RWPE2 (cell line): ENCODE measurements at places on chromosomes 6 and 20.

DNA sequence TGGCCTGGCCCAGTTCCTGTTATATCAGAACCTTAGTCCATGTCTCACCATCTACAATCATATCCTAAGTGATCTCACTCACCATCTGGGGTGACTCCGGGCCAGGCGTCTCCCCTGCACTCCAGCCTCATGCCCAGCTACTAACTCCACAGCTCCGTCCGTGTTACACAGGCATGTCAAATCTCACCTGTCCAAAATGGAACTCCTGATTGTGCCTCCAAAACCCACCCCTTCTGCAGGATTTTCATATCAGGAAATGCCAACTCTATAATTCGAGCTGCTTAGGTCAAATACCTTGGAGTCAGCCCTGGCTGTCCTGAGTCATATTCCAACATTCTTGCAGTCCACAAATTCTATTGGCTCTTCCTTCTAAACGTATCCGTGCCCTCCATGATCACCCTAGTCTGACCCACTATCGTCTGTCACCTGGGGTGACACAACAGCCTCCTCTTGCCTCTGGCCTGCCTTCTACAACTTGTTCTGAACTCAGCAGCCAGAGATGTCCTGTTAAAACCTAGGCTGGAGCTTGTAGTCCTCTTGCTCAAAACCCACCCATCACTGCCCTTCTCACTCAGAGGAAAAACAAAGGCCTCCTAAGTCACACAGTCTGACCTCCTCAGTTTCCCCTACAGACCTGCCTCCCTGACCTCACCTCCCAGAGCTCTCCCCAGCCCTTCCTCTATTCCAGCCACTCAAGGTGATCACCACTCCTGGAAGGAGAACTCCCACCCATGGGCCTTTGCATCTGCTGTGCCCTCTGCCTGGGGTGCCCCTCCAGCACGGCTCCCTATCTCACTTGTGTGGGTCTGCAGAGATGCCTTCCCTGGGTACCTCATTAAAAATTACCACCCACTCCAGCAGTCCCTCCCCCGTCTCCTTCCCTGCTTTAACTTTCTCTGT lies 85.3 kb upstream of the SIRPA start:
- H3K36me3 ChIP-seq = no peaks in the 10 kb centered on the region
- H3K27me3 ChIP-seq = no peaks in the 10 kb centered on the region
- H3K4me3 ChIP-seq = no peak overlapping the region
- H3K4me1 ChIP-seq = peaks cover 57% of the 10 kb centered on the region
- H3K27ac ChIP-seq = peak overlapping the region; percentile 98
- DNase-seq = no peak

- H3K27ac ChIP-seq = no peak overlapping the region
- DNase-seq = no peak
- H3K4me3 ChIP-seq = no peak overlapping the region
These were observed 159.9 kb upstream of the TOP1 start for GRCh38 chr20:40868551-40869217.

DNA sequence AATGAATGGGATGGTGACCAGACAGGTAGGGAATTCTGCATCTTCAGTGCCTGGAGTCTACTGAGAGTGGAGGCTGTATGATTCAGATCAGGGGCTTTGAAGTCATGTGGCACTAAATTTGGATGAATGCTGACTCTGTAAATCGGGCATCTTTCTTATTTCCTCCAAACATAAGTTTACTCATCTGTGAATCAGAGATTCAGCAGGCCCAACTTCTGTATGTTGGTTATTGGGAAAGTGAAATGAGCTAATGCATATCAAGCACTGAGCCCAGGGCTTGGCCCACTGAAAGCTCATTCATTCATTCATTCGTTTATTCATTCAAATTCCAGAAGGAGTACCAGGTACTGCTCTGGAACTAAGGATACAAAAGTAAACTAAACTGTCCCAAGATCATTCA lies 192.3 kb upstream of the RIN2 start:
- no peaks in the 10 kb centered on the region for H3K4me1 ChIP-seq
- DNase-seq = no peak
- H3K27ac ChIP-seq = no peak overlapping the region
- no peak overlapping the region for H3K4me3 ChIP-seq
- H3K36me3 ChIP-seq = no peaks in the 10 kb centered on the region

DNA sequence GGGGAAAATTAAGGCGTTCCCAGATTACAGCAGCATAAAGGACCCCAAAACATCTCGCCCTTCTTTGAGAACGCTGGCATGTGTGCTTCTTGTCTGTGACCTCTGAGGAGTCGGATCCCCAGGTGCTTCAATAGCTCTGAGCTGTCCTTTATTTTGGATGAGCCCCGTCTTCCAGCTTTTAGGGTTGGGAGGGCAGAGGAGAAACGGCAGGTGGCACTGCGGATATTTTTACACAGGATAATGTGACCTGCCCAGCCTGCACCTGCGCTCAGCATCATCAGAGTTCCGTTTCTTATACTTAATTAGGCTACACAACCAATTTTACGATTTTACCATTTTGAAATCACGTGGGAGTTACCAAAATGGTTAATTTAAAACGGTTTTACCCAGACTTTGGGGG lies 147.7 kb upstream of the RPS6KA2 start:
- no peaks in the 10 kb centered on the region for H3K36me3 ChIP-seq
- H3K4me3 ChIP-seq = no peak overlapping the region
- H3K27me3 ChIP-seq = no peaks in the 10 kb centered on the region
- DNase-seq = no peak
- no peaks in the 10 kb centered on the region for H3K4me1 ChIP-seq
- no peak overlapping the region for H3K27ac ChIP-seq

- peak overlapping the region; percentile 27 for H3K4me3 ChIP-seq
- H3K27ac ChIP-seq = no peak overlapping the region
- no peak for DNase-seq
These were observed 631 bp downstream of the PLCB1 start for GRCh38 chr20:8132484-8133309.

GRCh38 chr20:33306228-33306627 lies 23.2 kb downstream of the BPIFB1 start:
- no peaks in the 10 kb centered on the region for H3K4me1 ChIP-seq
- DNase-seq = no peak
- no peak overlapping the region for H3K27ac ChIP-seq
- H3K27me3 ChIP-seq = no peaks in the 10 kb centered on the region
- H3K4me3 ChIP-seq = no peak overlapping the region

- no peak overlapping the region for H3K4me3 ChIP-seq
- DNase-seq = no peak
- H3K4me1 ChIP-seq = no peaks in the 10 kb centered on the region
- H3K27ac ChIP-seq = no peak overlapping the region
- H3K27me3 ChIP-seq = no peaks in the 10 kb centered on the region
These were observed 39.2 kb upstream of the QKI start for GRCh38 chr6:163375361-163375760.

DNA sequence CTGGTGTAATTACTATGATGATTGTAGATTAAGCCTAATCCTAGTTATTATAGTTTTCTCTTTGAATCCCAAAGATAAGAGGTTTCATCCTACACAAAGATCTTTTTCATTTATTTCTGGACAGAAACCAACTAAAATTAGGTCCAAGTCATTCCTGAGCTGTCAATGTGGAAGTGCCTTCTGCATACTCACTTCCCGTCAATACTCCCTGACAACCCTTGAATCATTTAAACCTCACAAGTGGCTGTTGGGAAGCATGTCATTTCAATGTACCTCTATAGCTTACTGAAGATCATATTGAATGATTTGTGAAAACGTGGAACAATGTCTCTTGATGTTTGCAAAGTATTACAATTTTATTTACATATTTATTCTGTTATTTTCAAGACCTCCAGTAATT lies 274.1 kb downstream of the HACE1 start:
- no peaks in the 10 kb centered on the region for H3K4me1 ChIP-seq
- no peak overlapping the region for H3K4me3 ChIP-seq
- no peaks in the 10 kb centered on the region for H3K27me3 ChIP-seq
- no peak for DNase-seq

DNA sequence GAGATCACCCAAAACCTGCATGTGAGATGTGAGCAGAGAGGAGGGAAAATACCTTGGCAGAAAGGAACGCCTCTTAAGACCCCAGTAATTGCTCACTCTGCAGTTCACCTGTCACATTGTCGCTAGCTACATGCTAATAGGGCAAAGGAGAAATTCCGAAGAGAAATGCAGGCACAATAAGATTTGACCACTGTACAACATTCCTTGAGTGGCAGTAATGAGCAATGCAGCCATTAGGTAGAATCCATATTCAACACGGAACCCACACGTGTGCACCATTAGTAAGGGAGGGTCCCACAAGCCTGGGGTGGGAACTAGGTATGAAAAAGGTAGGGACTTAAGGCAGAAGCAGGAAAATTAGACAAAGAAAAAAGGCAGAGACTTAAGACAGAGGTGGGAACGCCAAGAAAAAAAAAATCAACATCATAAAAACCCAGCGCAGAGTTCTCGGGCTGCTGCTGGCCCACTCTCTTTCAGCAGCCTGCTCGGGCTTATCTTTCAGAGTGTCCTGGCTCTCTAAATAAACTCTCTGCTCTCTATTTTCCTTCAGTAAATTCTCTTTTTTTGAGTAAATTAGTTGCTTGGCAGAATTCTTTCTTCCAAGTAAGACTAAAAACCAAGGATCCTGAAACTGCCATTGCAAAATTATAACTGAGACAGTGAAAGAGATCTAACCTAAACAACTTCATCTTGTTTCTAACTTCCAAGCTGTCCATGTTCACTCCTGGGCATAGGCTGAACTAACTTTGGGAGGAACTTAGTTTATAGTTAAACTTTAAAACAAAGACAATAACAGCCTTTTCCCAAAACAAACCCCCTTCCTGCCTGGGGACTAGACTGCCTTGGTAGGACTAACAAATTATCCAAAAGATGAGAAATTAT lies 116.5 kb downstream of the CD24 start:
- peak overlapping the region; percentile 79 for H3K27ac ChIP-seq
- DNase-seq = no peak
- peaks cover 13% of the 10 kb centered on the region for H3K4me1 ChIP-seq
- no peaks in the 10 kb centered on the region for H3K36me3 ChIP-seq

- H3K4me3 ChIP-seq = no peak overlapping the region
- no peak overlapping the region for H3K27ac ChIP-seq
- no peak for DNase-seq
- peaks cover 45% of the 10 kb centered on the region for H3K27me3 ChIP-seq
These were observed 7.5 kb upstream of the HRH3 start for GRCh38 chr20:62227591-62227976.

- peaks cover 2% of the 10 kb centered on the region for H3K4me1 ChIP-seq
- DNase-seq = no peak
- no peaks in the 10 kb centered on the region for H3K36me3 ChIP-seq
- H3K27me3 ChIP-seq = peaks cover 90% of the 10 kb centered on the region
- no peak overlapping the region for H3K27ac ChIP-seq
These were observed 14.8 kb upstream of the PCK1 start for GRCh38 chr20:57545927-57546662.

- H3K27me3 ChIP-seq = no peaks in the 10 kb centered on the region
- no peaks in the 10 kb centered on the region for H3K4me1 ChIP-seq
- DNase-seq = no peak
- no peak overlapping the region for H3K4me3 ChIP-seq
- 0 out of 2 replicates have a peak, but pooled peaks cover 3% of the 10 kb centered on the region for H3K36me3 ChIP-seq
These were observed 236.7 kb downstream of the TMEM242 start for GRCh38 chr6:157086632-157087031.

DNA sequence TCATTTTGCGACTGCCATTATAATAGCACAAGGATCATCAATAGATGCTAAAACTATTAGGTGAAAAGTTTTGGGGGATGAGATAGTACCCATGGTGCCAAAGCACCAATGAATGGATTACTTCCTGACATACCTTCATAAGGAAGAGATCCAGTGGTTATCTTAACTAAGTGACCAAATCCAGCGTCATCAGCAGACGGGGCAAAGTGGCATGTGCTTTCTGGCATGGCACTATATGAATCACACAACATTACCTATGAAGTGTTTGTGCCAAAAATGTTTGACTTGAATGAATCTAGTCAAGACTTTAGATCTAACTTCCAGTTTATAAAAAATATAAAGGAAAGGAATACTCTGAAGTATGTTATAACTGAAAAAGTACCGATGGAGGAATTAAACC lies 10.8 kb downstream of the TRIM26 start:
- peaks cover 27% of the 10 kb centered on the region for H3K4me1 ChIP-seq
- DNase-seq = no peak
- peaks cover 55% of the 10 kb centered on the region for H3K36me3 ChIP-seq

- peak overlapping the region; percentile 95 for H3K27ac ChIP-seq
- DNase-seq = peak; percentile 86
- no peaks in the 10 kb centered on the region for H3K27me3 ChIP-seq
- H3K4me1 ChIP-seq = peaks cover 50% of the 10 kb centered on the region
These were observed 12.9 kb upstream of the TBC1D22B start for GRCh38 chr6:37244430-37245310.

DNA sequence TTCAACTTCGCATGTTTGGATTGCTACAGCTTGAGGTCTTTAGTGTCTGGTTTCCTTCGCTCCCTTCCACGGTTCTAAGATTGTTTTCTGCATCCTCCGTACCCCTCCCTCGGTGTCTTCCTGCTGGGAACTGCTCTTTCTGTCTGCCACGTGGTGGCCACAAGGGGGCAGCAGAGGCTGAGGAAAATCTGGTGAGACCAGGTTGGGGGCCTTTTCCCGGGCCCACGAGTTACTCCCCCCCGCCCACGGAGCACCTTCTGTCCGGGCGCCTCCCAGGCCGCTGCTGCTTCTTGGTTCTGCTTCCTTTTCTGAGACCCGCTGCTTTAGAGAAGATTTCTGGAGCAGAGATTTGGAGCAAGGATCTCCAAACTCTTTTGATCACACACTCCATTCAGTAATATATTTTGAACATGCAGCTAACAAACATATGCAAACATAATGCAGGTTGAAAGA lies 21.1 kb upstream of the NOTCH4 start:
- no peaks in the 10 kb centered on the region for H3K27me3 ChIP-seq
- H3K4me3 ChIP-seq = no peak overlapping the region
- no peaks in the 10 kb centered on the region for H3K36me3 ChIP-seq
- no peak overlapping the region for H3K27ac ChIP-seq
- no peaks in the 10 kb centered on the region for H3K4me1 ChIP-seq
- DNase-seq = no peak

GRCh38 chr6:14475306-14475705 lies 357.7 kb downstream of the CD83 start:
- no peak overlapping the region for H3K27ac ChIP-seq
- H3K4me1 ChIP-seq = no peaks in the 10 kb centered on the region
- no peaks in the 10 kb centered on the region for H3K27me3 ChIP-seq
- DNase-seq = no peak
- H3K36me3 ChIP-seq = no peaks in the 10 kb centered on the region

- DNase-seq = no peak
- no peaks in the 10 kb centered on the region for H3K4me1 ChIP-seq
- no peak overlapping the region for H3K27ac ChIP-seq
- peaks cover 21% of the 10 kb centered on the region for H3K27me3 ChIP-seq
- H3K4me3 ChIP-seq = no peak overlapping the region
- no peaks in the 10 kb centered on the region for H3K36me3 ChIP-seq
These were observed 131.8 kb upstream of the PROKR2 start for GRCh38 chr20:5448449-5449118.
